ENCODE measurements at places on chromosomes 4 and X. TPM values are rescaled to one million over a fixed set of nuclear protein-coding genes. Genes with fewer than 3 reads are reported as not detected.
A peak's percentile ranks its signal among the peaks of the same experiment; 100 is the strongest.

The ETDA gene
- total RNA-seq: not detected

The IL13RA2 gene
- total RNA-seq: not detected

The BMX gene
- not detected for total RNA-seq

The CRMP1 gene
- total RNA-seq: 0.10 TPM

GRCh38 chrX:110180928-110181310 lies 137.0 kb downstream of the AMMECR1 start:
- no peak overlapping the region for H3K4me3 ChIP-seq
- no peaks in the 10 kb centered on the region for H3K4me1 ChIP-seq
- no peak overlapping the region for H3K27ac ChIP-seq
- no peaks in the 10 kb centered on the region for H3K36me3 ChIP-seq
- DNase-seq: no peak
- no peaks in the 10 kb centered on the region for H3K27me3 ChIP-seq

- no peak overlapping the region for H3K27ac ChIP-seq
- H3K27me3 ChIP-seq: no peaks in the 10 kb centered on the region
- H3K4me1 ChIP-seq: peaks cover 7% of the 10 kb centered on the region
- peak overlapping the region; percentile 64 for H3K4me3 ChIP-seq
Measured at GRCh38 chrX:11757397-11757718, 679 bp upstream of the MSL3 start.

- H3K36me3 ChIP-seq: no peaks in the 10 kb centered on the region
- DNase-seq: no peak
- H3K27ac ChIP-seq: no peak overlapping the region
- H3K4me3 ChIP-seq: no peak overlapping the region
- H3K27me3 ChIP-seq: no peaks in the 10 kb centered on the region
- H3K4me1 ChIP-seq: no peaks in the 10 kb centered on the region
Measured at GRCh38 chr4:123301923-123302322, 94.7 kb upstream of the SPRY1 start.

- H3K27ac ChIP-seq: no peak overlapping the region
- H3K4me3 ChIP-seq: no peak overlapping the region
- peaks cover 44% of the 10 kb centered on the region for H3K36me3 ChIP-seq
- H3K27me3 ChIP-seq: no peaks in the 10 kb centered on the region
- DNase-seq: no peak
- H3K4me1 ChIP-seq: no peaks in the 10 kb centered on the region
Measured at GRCh38 chr4:102667001-102667400, 93.8 kb downstream of the MANBA start.

DNA sequence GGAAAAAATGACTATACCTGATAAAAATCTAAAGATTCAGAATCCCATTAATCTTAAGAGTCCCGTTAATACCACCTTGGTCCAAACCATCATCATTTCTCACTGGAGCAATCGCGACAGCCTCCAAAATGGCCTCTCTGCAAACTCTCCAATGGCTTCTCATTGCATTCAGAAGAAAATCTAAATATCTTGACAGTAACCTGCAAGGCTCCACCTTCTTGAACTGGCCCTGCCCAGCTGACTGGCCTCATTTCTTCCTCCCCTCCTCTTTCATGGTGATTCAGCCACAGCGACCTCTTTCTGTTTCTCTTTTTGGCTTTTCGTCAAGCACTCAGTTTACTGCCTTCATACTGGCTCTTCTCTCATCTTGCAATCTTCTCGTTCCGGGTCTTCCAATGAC lies 56.2 kb upstream of the GPRIN3 start:
- no peak overlapping the region for H3K4me3 ChIP-seq
- H3K4me1 ChIP-seq: no peaks in the 10 kb centered on the region
- H3K36me3 ChIP-seq: no peaks in the 10 kb centered on the region
- H3K27me3 ChIP-seq: no peaks in the 10 kb centered on the region
- H3K27ac ChIP-seq: no peak overlapping the region

DNA sequence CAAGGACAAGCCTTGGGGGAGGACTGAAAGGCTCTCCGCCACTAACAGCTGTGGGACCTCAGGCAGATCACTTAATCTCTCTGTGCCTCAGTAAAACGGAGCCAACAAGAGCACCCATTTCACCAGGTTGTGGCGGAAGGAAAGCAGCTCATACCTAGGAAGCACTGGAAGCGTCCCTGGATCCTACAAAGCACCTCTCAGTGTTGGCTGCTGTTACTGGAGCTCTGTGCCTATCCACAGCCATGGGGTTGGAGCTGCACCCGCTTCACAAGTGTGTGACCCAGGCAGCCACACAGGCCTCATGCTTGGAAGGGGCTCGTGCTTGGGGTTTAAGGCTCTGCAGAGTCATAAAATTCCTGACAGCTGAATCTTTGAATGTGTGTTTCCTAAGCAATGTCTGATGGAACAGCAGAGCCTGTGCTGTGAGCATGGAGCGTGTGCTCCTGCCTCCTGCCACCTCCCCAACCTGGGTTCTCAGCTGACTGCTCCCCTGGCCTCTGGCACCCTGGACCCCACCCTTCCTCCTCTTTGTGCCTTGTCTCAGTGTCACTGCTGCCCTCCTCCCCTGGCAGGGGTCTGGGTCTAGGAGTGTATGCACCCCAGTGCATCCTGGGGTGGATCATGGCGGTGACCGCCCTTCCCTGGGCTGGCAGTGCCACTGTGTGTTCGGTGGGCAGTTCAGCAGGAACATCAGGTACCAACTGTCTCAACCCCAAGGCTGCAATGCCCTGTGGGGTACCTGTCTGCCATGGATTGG lies 14.4 kb upstream of the MAN2B2 start:
- H3K4me1 ChIP-seq: peaks cover 22% of the 10 kb centered on the region
- no peak for DNase-seq
- H3K27ac ChIP-seq: no peak overlapping the region
- H3K27me3 ChIP-seq: peaks cover 54% of the 10 kb centered on the region
- H3K36me3 ChIP-seq: no peaks in the 10 kb centered on the region
- H3K4me3 ChIP-seq: no peak overlapping the region

GRCh38 chrX:31551913-31552312 lies 480.1 kb upstream of the FTHL17 start:
- H3K4me3 ChIP-seq: no peak overlapping the region
- H3K27ac ChIP-seq: no peak overlapping the region
- H3K27me3 ChIP-seq: no peaks in the 10 kb centered on the region

DNA sequence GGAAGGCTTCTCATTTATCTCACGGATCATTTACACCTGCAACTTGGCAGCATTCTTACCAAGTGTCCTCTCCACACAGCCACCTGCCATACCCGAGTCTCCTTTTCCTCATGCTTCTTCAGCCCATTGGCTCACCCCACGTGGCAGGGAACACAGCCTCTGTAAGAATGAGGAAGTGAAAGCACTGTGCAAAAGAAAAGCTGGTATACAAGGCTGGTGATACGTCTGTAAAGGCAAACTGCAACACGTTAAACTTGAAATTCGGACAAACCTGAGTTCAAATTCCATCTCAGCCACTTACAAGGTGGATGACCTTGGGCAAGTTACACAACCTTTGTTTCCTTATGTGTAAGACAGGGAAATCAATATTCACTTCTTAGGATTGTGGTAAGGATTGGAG lies 164.0 kb upstream of the RASGEF1B start:
- no peak overlapping the region for H3K4me3 ChIP-seq
- peaks cover 33% of the 10 kb centered on the region for H3K4me1 ChIP-seq
- peak; percentile 87 for DNase-seq
- no peaks in the 10 kb centered on the region for H3K36me3 ChIP-seq
- H3K27me3 ChIP-seq: no peaks in the 10 kb centered on the region
- H3K27ac ChIP-seq: peak overlapping the region; percentile 51
